Cortex of kidney (tissue), 1 donor: ENCODE measurements at places on chromosomes 5 and 9.

DNA sequence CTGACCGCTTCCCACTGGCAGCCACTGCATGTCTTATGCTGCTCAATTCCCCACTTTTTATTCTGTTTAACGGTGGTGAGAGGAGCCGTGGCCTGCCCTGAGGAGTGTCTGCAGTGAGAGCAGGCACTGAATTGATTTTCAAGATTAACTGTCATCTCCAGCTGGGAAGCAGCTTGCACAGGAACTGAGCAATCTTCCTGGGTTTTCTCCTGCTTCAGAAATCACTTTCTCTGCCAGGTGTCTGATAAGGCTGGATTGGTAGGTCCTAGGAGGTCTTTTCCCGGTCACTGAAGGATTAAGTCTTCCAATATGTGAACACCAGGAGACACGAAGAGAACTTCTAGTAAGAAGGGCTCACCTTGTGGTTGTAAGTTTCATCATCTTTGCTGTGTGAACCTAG, 181.1 kb upstream of the RAD23B start:
- no peak for DNase-seq

DNA sequence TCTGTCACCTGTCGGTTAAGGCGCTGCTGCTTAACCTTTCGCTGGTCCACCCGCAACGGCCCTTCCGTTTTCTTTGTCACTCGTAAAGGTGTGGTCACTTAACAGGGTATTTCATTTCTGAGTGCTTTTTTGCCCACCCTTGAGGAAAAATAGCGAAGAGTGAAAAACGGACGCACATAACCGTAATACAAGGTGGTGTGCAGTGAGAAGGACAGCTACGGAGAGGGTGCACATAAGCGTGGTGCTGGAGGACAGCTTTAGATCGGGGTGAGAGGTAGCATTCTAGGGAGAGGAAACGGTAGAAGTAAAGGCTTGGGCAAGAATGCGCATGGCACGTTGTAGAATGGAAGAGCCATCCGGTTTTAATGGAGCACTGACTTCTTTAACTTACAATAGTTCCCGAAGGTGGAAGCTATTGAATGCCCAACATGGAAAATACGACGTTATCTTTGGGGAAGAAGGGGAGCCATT, 761 bp downstream of the CCT5 start:
- DNase-seq = no peak

GRCh38 chr9:130981002-130981755, 27.8 kb upstream of the LAMC3 start:
- no peak for DNase-seq

GRCh38 chr5:171419688-171420430, 412 bp downstream of the FGF18 start:
- no peak for DNase-seq

- DNase-seq = no peak
Observed at GRCh38 chr9:1049641-1050040, 516 bp upstream of the DMRT2 start.

DNA sequence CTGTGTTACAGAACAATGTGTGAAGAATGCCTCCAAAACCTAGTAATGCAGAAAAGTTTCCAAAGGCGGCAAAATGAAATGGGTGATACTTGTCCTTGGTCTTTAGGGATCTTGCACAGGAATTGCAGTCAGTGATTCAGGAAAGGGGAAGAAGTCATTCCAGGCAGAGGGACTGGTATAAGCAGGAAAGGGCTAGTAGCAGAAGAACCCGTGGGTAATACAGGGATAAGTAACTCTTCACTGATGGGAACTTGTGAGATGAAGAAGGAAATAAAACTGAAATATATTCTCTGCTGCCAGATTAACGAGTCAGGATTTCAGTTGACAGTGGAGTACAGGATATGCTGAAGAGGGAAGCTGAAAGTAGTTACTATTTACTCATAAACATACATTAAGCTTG, 1.2 kb downstream of the SRFBP1 start:
- no peak for DNase-seq

DNA sequence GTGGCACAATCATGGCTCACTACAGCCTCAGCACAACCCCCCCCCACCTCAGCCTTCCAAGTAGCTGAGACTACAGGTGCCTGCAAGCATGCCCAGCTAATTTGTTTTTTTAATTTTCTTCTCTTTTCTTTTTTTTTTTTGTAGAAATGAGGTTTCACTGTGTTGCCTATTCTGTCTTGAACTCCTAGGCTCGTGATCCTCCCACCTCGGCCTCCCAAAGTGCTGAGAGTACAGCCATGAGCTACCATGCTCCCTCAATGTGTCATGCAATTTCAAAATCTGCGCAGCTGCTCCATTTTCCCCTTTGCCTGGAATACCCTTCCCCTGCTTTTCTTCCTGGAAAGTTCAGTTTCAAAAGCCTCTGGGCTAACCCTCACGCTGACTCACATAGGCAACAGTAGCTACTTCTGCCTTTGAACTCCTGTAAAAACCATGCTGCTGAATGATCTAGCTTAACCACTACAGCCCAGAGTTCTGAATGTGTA, 71.0 kb upstream of the IL7R start:
- no peak for DNase-seq

DNA sequence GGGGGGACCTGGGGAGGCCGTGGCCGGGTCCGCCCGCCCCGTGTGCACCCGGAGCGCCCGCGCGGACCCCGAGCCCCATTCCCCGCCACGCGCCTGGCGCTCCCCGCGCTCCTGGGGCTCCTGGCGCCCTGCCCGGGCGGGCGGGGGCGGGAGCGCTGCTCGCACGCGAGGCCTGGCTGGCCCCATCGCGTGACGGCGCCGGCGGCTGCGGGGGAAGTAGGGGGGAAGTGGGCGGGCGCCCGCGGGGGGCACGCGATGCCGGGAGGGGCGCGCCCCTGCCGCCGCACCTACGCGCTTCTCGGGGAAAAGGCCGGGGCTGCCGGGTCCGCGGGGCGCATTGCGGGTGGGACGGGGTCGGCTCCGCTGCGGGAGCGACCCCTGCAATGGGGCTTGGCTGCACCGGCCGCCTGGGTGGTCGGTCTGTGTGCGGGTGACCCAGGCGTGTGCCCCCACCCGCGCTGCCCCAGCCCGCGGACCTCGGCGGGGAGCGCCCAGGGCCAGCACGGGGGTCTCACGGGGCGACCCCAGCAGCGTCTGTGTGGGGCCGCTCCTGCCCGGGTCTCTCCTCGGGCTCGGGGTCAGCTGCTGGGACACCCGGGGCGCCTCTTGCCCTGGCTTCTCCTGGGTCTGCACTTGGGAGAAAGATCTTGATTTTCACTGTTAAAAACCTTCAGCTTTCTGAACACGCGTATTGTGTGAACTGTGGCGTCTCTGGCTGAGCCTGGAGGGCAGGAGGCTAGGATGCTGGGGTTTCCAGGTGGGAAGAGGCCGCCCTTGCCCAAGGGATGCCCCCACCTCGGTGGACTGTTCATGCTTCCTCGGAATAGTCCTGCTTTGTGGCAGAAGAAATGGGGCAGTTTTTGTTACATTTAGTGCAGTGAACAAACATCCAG, 52.4 kb downstream of the AHRR start:
- no peak for DNase-seq

- no peak for DNase-seq
Observed at GRCh38 chr5:133701871-133702270, 89.5 kb upstream of the FSTL4 start.

GRCh38 chr9:69542942-69543704, 129.0 kb downstream of the APBA1 start:
- DNase-seq = no peak

- no peak for DNase-seq
Observed at GRCh38 chr9:90827181-90827871, 25.7 kb downstream of the SYK start.

DNA sequence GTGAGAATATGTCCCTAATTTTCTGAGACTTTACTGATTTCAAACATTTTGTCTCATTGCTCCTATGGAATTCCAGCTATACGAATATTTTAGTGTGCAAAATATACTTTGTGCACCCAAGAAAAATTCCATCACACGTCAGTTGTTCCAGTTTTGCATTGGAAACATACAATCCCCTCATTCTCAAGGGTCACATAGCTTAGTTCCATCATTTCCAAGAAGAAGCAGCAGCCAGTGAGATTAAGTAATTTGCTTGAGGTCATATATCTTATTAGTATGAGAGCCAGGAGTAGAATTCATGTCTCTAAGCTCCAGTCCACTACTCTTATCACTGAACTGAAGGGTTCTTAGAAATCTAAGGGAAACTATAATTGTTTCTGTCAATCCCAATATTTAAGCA, 746.7 kb upstream of the C9orf72 start:
- no peak for DNase-seq

- DNase-seq = no peak
Observed at GRCh38 chr9:2012347-2012746, 2.8 kb upstream of the SMARCA2 start.

GRCh38 chr5:19855031-19855430, 133.0 kb downstream of the CDH18 start:
- DNase-seq = no peak

- no peak for DNase-seq
Observed at GRCh38 chr9:135641745-135642144, 2.4 kb upstream of the GLT6D1 start.

DNA sequence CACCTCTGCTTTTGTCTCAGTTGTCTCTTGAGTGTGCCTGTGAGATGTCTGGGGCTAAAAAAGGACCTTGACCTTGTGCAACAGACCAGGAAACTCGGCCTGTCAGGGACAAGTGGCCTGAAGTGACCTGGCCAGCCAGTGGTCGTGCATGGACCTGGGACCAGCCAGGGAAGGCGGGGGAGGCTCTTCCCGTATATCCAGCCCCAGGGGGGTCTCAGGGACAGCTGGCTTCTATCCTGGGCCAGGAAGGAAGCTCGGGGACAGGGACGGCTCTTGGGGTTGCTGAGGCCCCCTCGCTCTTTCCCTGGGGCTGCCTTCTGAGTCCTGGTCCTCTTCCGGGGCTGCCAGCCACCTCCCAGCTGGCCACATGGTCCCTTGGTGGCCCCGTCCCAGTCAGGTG, 3.2 kb upstream of the ADAMTSL2 start:
- no peak for DNase-seq

GRCh38 chr5:95996904-95997723, 35.5 kb upstream of the ELL2 start:
- DNase-seq = no peak
